ENCODE measurements at places on chromosomes 11 and 22.

DNA sequence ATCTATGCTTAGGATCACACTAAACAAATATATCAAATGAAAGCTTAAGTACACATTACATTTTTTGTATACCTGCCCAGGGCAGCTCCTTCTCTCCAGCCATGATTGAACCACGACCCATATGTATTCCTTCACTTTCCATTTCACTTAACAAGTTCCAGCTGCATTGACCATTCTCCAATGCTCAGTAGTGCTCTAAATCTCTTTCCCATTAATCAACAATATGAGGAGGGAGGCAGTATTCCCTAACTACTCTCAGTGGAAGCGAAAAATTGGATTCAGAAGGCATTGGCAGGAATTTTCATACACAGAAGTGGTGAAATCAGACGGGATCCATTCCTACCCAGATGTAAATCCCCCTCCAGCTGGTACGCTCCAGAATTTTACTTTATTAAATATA, 372.0 kb upstream of the LUZP2 start:
- no peak overlapping the region for H3K27ac ChIP-seq
- H3K4me3 ChIP-seq = no peak overlapping the region
- no peaks in the 10 kb centered on the region for H3K27me3 ChIP-seq
- no peaks in the 10 kb centered on the region for H3K4me1 ChIP-seq
- no peaks in the 10 kb centered on the region for H3K36me3 ChIP-seq

- H3K36me3 ChIP-seq = no peaks in the 10 kb centered on the region
- peaks cover 53% of the 10 kb centered on the region for H3K4me1 ChIP-seq
- peak overlapping the region; percentile 98 for H3K4me3 ChIP-seq
- H3K27me3 ChIP-seq = no peaks in the 10 kb centered on the region
- H3K27ac ChIP-seq = peak overlapping the region; percentile 97
Observed at GRCh38 chr11:62600367-62601121, 1.1 kb downstream of the MTA2 start.

DNA sequence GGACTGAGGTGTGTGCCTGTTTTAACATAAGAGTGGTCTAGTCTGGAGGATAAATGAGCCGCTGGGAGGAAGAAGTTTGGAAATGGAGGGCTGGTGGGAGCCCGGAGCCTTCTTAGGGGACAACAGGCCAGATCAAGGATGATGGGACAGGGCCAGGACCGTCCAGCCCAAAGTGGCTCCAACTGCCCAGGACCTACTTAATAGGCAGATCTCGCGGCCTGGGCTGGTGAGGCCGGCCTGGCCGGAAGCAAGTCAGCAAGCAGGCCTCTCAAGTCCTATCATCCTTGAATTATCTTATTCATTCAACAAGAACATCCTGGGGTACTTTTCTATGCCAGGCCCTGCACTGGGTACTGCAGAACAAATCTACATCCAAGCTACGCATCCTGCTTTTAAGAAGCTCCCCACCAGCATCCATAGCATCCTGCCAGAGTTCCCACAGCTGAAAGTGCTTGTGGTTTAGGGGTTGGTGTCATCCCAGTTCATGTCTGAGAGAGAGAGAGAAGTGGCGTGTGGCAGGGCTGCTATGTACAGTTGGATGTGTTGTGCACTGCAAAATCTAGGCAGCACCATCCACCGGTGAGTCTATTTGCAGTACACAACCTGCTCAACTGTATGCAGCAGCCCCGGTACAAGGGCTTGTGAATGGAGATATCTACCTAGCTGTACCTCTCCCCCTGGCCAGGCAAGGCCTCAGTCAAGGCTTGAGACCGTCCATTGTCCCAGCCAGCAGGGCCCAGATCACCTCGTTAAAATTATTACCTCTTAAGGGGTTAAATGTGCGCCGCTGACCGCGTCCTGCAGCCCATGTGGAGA, 82.1 kb downstream of the FBLN1 start:
- H3K4me3 ChIP-seq = no peak overlapping the region
- no peaks in the 10 kb centered on the region for H3K4me1 ChIP-seq
- no peaks in the 10 kb centered on the region for H3K27me3 ChIP-seq

DNA sequence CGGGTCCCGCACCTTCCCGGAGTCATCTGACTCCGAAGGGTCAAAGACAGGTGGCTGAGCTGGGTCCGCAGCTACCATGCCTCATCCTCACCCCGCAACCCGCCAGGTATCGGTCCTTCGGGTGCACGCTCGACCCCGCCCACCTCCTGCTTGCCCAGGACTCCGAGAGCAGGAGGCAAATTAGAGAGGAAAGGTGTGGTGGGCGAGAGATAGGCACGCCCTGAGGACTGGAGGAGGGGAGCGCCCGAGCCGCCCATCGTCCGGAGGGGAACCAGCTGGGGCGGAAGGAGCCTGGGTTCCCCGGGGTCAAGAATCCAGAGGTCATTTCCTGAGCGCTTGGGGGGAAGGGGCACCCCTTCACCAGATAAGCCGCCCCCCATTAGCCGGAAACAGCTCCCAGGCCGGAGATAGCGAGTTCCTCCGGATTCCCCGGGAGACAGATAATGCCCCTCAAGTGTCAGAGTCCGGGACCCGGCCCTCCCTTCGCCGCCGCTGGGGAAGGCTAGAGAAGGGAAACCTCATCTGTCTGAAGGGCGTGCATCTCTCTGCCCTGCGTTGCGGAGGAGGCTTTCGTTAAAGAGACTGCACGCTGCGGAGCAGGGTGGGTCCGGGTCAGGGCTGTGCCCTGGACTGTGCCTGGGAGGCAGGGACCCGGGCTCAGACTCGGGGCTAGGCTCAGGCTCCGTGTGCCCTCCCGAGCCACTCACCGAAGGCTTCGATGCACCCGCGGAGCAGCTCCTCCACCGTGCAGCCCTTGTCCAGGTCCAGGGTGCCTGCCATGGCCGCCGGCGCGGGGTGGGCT, 1.7 kb downstream of the RASGRP2 start:
- peaks cover 53% of the 10 kb centered on the region for H3K4me1 ChIP-seq
- peaks cover 5% of the 10 kb centered on the region for H3K27me3 ChIP-seq
- no peak overlapping the region for H3K27ac ChIP-seq

GRCh38 chr11:123188508-123189165, 6.4 kb downstream of the CLMP start:
- H3K36me3 ChIP-seq = no peaks in the 10 kb centered on the region
- no peak for DNase-seq
- no peaks in the 10 kb centered on the region for H3K4me1 ChIP-seq
- H3K4me3 ChIP-seq = no peak overlapping the region

DNA sequence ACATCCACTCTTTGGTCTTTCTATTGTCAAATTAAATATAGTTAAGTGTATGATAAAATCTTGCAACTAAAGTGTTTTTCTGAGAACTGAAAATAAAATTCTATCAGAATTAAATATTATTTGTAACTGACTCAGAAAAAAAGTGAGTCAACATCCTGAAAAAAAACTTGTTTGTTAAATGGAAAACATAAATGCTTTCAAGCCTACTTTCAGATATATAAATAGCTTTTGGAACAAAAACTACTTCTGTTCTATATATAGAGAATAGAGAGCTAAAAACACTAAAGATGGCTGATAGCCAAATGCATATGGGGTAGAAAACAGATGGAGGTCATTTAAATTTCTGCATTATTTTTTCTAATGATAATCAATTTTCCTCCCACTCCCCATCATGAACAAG, 61.8 kb downstream of the PIK3C2A start:
- H3K4me1 ChIP-seq = no peaks in the 10 kb centered on the region
- DNase-seq = no peak
- no peaks in the 10 kb centered on the region for H3K27me3 ChIP-seq
- H3K4me3 ChIP-seq = no peak overlapping the region
- H3K36me3 ChIP-seq = no peaks in the 10 kb centered on the region
- H3K27ac ChIP-seq = no peak overlapping the region

DNA sequence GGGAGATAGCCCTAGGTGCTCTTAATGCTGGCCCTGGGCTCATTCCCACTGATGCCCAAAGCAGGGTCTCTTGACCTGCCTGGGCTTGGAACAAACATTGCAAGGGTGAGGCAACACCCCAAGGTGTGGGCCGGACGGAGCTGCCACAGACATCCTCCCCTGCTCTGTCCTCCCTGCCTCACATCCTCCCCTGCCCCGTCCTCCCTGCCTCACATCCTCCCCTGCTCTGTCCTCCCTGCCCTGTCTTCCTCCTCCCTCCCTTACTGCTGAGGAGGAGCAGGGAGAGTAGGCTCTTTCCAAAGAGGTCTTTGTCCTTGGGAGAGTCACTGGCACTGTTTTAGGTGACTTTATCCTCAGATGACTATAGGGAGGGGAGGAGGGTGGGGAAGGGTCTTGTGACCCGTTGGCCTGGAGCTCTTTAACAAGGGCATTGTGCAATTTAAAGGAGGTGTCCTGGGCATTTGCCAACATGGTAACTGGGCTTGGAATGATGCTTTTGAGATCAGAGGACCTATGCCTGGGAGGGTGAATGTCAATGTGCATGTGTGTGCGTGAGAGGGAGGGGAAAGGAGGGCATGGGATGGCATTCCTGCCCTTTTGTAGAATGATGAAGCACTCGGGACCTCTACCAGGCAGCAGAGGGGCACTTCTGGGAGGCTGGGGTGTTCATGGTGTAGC, 700 bp downstream of the FAM180B start:
- peaks cover 38% of the 10 kb centered on the region for H3K36me3 ChIP-seq
- peaks cover 28% of the 10 kb centered on the region for H3K27me3 ChIP-seq
- H3K4me3 ChIP-seq = no peak overlapping the region
- no peak overlapping the region for H3K27ac ChIP-seq
- DNase-seq = no peak
- H3K4me1 ChIP-seq = peaks cover 9% of the 10 kb centered on the region

GRCh38 chr22:35140879-35141745, 75.2 kb downstream of the ISX start:
- no peak for DNase-seq
- no peak overlapping the region for H3K27ac ChIP-seq
- no peaks in the 10 kb centered on the region for H3K36me3 ChIP-seq
- H3K27me3 ChIP-seq = peaks cover 20% of the 10 kb centered on the region

- no peaks in the 10 kb centered on the region for H3K36me3 ChIP-seq
- no peak for DNase-seq
- no peak overlapping the region for H3K27ac ChIP-seq
- H3K27me3 ChIP-seq = no peaks in the 10 kb centered on the region
Observed at GRCh38 chr22:40237788-40238424, 60.2 kb downstream of the TNRC6B start.

DNA sequence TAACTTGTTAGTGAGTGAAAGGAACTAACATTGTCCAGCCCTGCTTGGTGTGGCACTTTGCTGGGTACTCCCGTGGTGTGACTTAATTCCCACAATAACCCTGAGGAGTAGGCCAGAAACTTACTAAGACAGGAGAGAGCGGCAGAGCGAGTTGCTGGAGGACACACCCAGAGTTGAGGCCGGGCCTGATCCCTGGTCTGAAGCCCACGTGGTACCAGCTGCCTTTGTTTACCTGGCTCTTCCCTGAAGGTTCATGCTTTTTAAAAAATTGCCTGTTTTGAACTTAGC, 594 bp downstream of the MPST start:
- H3K4me3 ChIP-seq = peak overlapping the region; percentile 82
- peaks cover 63% of the 10 kb centered on the region for H3K4me1 ChIP-seq
- no peak for DNase-seq
- no peaks in the 10 kb centered on the region for H3K27me3 ChIP-seq

DNA sequence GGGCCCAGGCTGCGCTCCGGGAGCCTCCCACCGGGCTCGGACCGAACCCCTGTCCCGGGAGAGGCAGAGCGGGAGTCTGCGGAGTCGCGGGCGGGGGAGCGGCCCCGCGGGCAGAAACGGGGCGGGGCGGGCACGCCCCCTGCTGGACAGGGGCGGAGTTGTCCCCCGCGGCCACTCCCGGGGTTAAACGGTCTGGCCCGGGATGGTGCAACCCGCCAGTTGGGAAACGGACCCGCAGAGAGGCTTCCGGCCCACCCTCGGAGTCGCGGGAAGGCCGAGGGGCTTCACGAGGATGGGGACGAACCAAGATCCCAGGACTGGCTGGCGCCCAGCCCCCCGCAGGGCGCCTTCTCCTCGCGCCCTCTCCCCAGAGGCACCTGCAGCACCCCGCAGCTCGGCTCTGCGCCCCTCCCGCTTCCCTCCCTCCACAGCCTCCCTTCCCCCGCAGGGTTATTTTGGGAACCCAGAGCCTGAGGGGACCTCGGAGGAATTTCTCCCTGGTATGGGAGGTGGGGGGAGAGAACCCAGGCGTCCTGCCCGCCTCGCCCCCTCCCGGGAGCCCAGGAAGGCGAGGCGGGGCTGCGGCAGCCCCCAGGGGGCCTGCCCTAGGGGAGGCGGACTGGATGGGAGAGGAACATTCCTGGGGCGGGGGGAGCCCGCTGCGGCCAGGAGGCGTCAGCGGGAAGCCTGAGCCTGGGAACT, 902 bp downstream of the RASGRP2 start:
- H3K27me3 ChIP-seq = peaks cover 5% of the 10 kb centered on the region
- H3K27ac ChIP-seq = peak overlapping the region; percentile 40
- peaks cover 53% of the 10 kb centered on the region for H3K4me1 ChIP-seq
- peak overlapping the region; percentile 43 for H3K4me3 ChIP-seq

- no peaks in the 10 kb centered on the region for H3K27me3 ChIP-seq
- peaks cover 52% of the 10 kb centered on the region for H3K36me3 ChIP-seq
- DNase-seq = no peak
- peaks cover 9% of the 10 kb centered on the region for H3K4me1 ChIP-seq
- H3K4me3 ChIP-seq = no peak overlapping the region
- H3K27ac ChIP-seq = no peak overlapping the region
Observed at GRCh38 chr11:77019976-77020595, 14.1 kb upstream of the B3GNT6 start.
